CD4-positive, alpha-beta T cell treated with Interleukin-15 for 4 hours (primary cell): ENCODE measurements at places on chromosomes 7 and 10.

- no peak for DNase-seq
Measured at GRCh38 chr10:132882069-132882951, 60.1 kb downstream of the CFAP46 start.

DNA sequence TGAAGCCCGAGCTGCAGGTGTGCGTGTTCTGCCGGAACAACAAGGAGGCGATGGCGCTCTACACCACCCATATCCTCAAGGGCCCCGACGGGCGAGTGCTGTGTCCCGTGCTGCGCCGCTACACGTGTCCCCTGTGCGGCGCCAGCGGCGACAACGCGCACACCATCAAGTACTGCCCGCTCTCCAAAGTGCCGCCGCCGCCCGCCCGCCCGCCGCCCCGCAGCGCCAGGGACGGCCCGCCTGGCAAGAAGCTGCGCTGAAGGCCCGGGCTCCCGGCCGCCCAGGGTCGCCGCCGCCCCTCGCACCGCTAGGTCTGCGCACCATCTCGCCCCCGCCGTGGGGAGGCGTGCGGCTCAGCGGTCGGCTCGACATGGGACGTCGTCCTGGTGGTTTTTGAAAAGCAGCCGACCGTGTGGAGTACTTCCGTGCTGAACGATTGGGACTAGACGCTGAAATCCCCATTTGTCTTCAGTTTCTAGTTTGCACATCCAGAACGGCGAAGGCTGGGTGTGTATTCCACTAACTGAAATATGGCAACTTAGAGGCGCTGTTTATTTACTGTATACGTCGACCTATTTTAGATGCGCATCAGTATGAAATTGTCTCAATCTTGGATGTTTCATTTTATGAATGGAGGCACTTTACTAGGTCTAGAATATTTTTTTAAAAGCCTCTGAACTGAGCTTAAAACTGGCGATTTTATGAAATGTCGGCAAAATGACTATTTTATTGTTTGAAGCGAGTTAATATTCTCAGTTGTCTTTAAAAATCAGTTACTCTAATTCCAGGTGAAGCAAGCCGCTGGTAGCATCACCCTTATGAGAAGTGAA, 1.1 kb downstream of the NANOS1 start:
- peak; percentile 38 for DNase-seq

DNA sequence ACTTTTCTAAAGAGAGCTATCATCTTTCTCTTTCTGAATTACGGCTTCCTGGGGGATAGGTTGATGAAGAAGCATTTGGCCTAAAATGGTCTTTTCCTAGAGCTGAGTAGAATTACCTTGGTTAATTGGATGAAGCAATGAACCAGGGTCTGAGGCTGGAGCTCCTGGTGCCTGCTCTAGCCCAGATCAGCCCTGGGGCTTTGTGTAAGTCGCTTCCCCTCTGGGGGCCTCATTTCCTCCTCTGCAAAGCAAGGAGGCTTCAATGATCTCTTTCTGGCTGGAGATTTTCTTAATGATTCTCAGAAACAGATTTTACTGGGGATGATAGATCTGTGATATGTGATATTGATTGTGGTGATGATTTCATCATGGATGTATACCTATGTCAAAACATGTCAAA, 3.5 kb upstream of the CPA2 start:
- DNase-seq, result no peak

- no peak for DNase-seq
Measured at GRCh38 chr10:63504145-63504881, 16.9 kb upstream of the REEP3 start.
